ENCODE measurements at places on chromosomes 5 and 9.

- no peak for DNase-seq
Measured at GRCh38 chr5:131496400-131496713, 138.7 kb downstream of the RAPGEF6 start.

DNA sequence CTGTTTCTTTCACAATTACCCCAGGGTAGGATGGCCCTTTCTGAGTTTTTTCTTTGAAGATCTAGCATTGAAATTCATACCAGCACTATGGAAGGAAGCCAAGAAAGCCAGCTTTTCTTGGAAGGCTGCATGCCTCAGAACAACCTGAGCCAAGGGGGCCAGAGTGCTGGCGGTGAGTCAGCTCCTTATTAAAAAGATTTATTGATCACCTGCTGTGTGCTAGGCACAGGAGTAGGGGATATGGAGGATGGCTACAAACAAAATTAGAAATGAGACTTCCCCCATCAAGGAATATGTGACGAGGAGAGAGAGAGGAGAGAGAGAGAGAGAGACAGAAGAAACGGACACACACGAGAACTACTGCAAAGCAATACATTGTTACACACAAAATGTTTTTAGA is 184.6 kb upstream of the PUM3 start:
- DNase-seq: no peak

DNA sequence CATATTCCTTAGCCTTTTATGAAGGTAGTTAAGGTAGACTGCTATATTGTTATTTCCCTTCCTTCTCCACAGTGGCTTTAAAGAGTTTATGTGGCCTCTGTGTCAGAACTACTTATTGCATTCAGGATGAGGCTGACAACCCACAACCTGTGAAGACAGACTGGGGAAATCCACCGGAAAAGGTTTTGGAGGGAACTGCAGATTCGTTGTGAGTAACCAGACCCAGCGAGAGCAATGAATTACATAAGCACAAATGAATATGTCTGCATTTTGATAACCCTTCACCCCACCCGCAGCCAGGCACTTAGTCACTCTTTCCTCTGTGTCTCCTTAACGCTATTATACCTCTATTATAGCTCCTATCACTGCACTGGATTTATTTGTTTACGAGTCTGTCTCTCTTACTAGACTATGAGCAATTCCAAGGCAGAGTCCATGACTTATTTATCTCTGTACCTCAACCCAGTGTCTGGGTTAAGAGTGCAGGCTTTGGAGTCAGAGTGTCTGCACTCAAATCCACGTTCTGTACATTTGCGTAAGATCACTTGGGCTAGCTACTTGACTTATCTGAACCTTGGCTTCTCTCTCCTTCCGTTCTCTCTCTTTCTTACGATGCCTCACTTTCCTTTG is 19.2 kb downstream of the KCTD16 start:
- DNase-seq: peak; percentile 73

DNA sequence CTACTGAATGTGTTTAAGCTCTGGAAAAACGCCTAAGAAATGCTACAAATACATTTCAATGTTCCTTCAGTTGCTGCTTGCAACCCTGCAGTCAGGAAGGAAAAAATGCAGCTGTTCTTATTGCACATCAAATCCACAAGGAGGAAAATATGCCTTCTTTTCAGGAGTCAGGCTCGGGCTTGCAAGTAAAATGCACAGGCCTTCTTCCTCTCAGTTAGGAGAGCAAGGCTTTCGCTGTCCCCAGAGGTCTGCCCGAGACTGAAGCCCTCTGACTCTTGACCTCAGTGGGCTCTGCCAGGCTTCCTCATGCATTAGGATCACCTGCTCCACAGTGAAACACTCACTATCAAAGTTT is 899 bp upstream of the SHC3 start:
- no peak for DNase-seq

- DNase-seq: no peak
Measured at GRCh38 chr9:90904706-90905478, 103.3 kb downstream of the SYK start.

- DNase-seq: no peak
Measured at GRCh38 chr5:67992923-67993322, 222.6 kb upstream of the PIK3R1 start.

- DNase-seq: no peak
Measured at GRCh38 chr9:93505541-93506132, 52.3 kb upstream of the FAM120AOS start.

- DNase-seq: no peak
Measured at GRCh38 chr5:145551714-145552113, 283.4 kb downstream of the PRELID2 start.

DNA sequence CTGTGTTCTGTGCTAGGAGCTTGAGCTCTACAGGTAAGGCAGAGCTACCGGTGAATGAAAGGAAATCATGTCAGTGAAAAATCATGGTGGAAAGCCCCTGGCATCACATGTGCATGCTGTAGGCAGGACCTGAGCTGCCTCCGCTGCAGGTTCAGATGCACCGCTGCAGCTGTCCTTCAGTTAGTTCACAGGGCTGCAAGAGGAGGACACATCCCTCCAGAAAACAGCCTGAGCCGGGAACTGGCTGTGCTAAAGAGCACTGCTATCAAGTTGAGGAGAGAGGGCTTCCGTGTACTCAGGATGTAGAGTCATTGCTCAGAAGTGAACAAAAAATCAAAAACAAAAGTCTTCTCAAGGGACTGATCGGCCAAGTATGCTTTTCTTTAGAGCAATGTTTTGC is 138.6 kb downstream of the ERCC6L2 start:
- no peak for DNase-seq

- no peak for DNase-seq
Measured at GRCh38 chr5:67963789-67964519, 251.6 kb upstream of the PIK3R1 start.

DNA sequence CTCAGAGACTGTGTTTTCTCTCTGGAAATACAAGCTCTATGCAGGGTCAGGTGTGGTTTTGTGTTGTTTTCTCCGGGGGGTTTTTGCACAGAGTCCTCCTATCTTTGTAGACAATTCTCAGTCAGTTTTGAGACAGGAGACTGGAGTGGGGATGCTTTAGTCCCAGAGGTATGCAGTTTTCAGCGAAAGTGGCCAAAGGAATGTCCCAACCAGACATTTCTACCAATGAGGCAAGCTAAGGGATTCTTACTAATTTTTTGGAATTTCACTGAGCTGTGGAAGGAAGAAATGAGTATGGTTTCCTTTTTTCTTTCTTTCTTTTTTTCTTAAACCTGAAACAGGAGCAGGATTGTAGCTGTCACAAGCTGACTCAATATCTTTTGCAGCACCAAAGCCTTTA is 35.3 kb upstream of the PLPP1 start:
- DNase-seq: no peak

DNA sequence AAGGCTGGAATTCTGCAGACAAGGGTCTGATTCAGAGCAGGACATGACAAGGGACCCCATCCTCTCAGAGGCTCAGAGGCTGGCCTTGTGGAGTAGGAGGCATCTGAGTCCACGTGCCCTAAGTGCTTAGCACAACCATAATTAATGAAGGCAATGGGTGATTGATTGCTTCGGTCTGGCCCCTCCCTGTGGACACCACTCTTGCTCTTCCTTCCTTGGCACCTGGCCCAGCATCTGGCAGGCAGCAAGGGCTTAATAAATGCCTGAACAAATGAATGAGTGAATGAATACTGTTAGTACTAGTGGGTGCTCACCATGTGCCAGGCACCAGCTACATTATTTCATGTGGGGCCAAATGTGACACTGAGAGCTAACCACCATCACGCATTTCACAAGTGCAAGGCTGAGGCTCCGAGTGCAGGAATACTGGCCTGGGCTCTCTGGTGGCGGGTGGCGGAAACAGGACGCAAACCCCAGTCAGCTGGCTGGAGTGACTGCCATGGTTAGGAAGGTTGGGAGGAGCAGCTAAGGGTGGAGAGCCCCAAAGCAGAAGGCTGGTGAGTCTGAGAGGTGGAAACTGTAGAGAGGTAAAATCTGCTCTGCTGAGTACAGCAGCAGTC is 53.6 kb downstream of the ASS1 start:
- no peak for DNase-seq

DNA sequence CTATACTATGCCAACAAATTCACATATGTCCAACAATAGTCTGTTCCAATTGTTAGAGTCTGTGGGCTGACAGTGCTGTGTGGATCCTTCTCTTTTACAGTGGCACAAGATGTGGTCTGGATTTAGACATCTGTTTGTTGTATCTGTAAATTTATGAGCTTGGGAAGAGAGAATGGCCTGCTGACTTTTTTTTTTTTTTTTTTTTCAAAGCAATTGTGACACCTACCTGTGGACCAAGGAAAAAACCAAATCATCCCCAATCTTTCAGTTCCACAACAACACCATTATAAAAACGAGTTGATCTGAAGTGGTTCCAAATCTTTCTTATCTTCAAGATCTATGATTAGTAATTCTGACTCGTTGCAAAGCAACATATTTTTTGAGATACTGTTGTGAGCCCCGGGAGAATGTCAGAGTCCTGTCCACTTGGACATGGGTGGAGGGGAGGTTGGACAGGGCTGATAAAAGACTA is 4.9 kb downstream of the IRX2 start:
- no peak for DNase-seq

DNA sequence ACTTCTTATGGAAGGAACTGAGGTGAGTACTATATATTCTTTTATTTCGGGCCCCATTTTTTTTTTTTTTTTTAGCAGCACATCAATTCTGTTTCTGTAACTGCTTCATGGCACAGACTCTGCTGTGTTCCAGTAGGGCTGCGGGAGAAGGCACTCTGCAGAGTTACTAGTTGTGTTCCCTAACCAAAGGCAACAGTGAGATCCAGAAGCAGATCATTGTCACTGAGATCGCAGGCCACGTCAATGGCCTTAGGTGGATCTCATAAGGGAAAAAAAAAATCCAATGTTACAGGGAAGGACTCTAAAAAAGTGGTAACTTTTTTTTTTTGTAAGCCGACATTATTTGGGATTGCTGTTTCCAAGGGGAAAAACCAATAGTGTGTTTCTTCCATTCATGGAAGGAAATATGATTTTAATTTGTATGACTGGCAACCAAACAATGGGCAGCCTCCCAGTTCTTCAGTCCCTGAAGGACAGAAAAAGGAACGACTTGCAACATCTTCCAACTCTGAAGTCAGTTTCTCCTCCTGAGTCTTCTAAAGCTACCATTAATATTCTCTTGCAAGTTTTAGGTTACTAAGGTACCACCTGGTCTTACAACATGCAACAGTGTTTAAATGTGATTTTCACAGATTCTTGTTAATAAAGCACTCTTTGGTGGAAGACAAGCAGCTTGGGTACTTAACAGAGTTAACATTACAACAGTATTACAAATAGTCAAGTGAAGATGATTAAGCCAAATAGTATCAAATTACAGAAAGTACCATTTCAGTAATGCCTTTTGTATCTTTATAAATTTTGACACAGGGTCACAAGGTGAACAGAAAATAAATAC is 52.8 kb downstream of the HABP4 start:
- no peak for DNase-seq

GRCh38 chr5:119400245-119400644 is 44.4 kb downstream of the TNFAIP8 start:
- DNase-seq: no peak

DNA sequence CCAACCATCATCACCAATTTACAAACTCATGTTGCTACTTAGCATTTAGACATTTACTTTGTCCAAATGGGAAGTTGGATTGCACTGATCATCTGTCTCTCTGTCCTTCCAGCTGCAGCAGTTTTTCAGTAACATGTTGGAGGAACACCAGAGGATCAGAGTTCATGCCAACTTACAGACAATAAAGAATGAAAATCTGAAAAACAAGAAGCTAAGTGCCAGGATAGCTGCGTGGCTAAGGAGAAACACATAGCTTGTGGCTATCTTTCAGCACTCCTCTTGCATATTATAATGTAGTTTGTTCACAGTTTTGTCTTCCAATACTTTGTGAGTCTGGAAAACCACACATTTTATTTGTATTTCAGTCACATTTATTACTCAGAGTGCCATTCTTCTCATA is 6.4 kb upstream of the ARL14EPL start:
- DNase-seq: no peak

DNA sequence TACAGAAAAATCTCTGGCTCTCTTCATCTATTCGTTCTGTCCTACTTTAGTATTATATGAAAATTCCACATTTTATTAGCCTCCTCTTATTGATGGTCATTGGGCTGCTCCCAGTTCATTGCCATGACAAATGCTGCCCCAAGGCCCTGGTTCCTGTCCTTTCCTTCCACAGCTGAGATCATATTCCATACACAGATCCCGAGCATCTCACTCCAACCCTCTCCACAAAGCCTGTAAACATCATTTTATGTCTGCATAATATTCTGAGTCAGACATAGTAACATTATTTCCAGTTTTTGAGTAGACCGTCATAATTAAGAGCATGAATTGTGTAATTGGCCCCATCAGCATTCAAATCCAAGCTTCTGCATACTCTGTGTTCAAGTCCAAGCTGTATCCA is 86.3 kb downstream of the MVB12B start:
- DNase-seq: no peak

GRCh38 chr9:98634685-98635336 is 73.9 kb downstream of the GABBR2 start:
- no peak for DNase-seq

DNA sequence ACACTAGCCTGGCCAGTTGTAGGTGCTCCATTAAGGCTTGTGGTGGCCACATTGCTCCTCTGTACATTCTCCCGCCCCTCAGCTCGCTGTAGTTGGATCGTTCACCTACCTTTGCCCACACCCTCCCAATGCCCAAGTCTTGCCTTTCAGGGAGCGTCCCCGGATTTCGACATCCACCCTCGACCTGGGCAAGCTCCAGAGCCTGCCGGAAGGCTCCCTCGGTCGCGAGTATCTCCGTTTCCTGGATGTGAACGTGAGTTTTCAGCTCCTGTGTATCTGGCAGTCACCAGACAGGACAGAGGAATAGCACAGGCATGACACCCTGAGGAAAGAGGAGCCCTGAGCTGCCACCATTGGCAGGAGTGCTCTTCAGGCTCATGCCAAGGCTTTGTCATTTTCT is 3.0 kb downstream of the COQ4 start:
- DNase-seq: no peak

DNA sequence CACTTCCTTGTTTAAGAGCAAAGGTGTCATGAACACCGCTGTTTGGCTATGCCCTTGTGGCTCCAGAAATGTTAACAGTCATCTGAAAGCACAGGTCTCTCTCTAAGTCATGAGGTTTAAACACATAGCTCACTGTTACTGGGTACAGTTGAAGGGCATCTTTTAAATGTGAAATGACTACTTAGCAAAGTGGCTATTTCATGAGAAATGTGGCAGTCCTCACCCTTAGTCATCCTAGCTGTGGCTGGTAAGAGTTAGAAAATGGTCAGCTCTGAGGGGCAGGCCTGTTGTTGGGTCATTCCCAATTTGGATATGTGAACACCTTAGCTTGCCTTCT is 24.2 kb upstream of the TMEM171 start:
- no peak for DNase-seq

- no peak for DNase-seq
Measured at GRCh38 chr5:69231281-69231680, 3.4 kb upstream of the CDK7 start.

GRCh38 chr5:136006164-136006563 is 22.6 kb upstream of the TGFBI start:
- no peak for DNase-seq

GRCh38 chr5:150464554-150465012 is 15.0 kb upstream of the RPS14 start:
- DNase-seq: no peak

- no peak for DNase-seq
Measured at GRCh38 chr5:77292026-77292757, 81.7 kb downstream of the PDE8B start.
